ENCODE measurements at places on chromosomes 11 and 22.

- DNase-seq, result no peak
Measured at GRCh38 chr11:36195496-36196354, 93.5 kb downstream of the COMMD9 start.

- no peak for DNase-seq
Measured at GRCh38 chr11:122556605-122557004, 98.9 kb upstream of the UBASH3B start.

DNA sequence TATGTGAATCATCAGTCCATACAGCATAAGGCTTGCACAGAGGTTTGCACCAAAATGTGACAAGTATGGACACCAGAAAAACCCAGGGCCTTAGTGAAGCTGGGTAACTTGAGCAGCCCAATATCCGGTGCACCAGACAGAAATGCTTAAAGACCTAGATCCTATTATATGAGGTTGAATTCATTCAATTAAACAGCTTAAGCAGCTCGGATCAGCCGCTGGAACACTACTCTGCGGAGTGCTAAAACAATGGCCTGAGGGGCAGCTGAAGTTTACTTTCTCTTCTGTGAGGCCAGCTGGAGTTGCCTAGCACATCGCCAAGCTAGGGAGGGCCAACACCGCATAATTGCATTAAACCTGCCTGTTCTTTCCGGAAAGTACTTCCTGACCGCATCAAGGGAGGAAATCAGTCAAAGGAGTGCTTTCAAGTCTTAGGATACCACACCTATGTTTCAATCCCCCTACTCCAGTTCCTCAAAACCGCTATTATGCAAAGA, 17.0 kb upstream of the FAM181B start:
- no peak for DNase-seq

DNA sequence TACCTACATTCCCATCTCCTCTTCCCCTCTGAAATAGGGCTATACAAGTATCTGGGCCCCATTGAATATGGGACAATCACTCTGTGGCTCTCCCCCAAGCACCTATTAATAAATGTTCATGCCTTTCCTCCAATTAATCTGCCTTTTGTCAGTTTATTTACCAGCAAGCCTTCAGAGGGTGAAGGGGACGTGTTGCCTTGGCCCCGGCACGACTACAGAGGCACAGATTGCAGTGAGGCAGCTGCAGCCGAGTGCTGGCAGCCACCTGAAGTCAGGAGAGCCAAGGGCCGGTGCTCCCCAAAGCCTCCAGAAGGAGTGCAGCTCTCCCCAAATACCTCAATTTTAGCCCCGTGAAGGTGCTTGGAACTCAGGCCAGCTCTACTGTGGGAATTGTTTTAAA, 580.9 kb upstream of the B3GAT1 start:
- no peak for DNase-seq

GRCh38 chr11:14967581-14968243, 4.4 kb downstream of the CALCA start:
- no peak for DNase-seq
